ENCODE measurements at places on chromosomes 16 and 17. TPM values are rescaled to one million over a fixed set of nuclear protein-coding genes. Genes with fewer than 3 reads are reported as not detected.

The HBQ1 gene
- total RNA-seq: 0.88 TPM

- DNase-seq: no peak
- H3K36me3 ChIP-seq: no peaks in the 10 kb centered on the region
- no peaks in the 10 kb centered on the region for H3K4me1 ChIP-seq
- no peak overlapping the region for H3K4me3 ChIP-seq
- H3K27ac ChIP-seq: no peak overlapping the region
- no peaks in the 10 kb centered on the region for H3K27me3 ChIP-seq
These were observed 227.8 kb upstream of the CDH11 start for GRCh38 chr16:65349626-65350025.

DNA sequence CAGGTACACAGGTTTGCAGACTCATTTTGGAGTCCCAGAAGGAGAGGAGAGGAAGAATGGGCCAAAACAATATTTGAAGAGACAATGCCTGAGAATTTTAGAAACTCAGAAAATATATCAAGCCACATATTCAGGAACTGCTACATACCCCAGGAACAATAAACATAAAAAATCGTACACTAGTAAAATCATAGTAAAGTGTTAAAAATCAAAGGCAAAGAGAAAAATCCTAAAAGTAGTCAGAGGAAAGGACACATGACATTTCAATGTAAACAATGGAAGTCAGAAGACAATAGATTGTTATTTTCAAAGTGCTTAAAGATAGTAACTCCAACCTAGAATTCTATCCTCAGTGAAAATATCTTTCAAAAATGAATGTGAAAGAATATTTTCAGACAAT is 28.5 kb upstream of the NACA2 start:
- H3K27ac ChIP-seq: no peak overlapping the region
- peaks cover 25% of the 10 kb centered on the region for H3K27me3 ChIP-seq
- no peaks in the 10 kb centered on the region for H3K36me3 ChIP-seq
- H3K4me3 ChIP-seq: no peak overlapping the region
- no peak for DNase-seq

- DNase-seq: no peak
- no peaks in the 10 kb centered on the region for H3K4me1 ChIP-seq
- H3K4me3 ChIP-seq: no peak overlapping the region
- H3K36me3 ChIP-seq: no peaks in the 10 kb centered on the region
- no peak overlapping the region for H3K27ac ChIP-seq
- H3K27me3 ChIP-seq: no peaks in the 10 kb centered on the region
These were observed 7.7 kb upstream of the PPL start for GRCh38 chr16:4944333-4945281.
